ENCODE measurements at places on chromosomes 7 and 10. TPM values are rescaled to one million over a fixed set of nuclear protein-coding genes. Genes with fewer than 3 reads are reported as not detected.

DNA sequence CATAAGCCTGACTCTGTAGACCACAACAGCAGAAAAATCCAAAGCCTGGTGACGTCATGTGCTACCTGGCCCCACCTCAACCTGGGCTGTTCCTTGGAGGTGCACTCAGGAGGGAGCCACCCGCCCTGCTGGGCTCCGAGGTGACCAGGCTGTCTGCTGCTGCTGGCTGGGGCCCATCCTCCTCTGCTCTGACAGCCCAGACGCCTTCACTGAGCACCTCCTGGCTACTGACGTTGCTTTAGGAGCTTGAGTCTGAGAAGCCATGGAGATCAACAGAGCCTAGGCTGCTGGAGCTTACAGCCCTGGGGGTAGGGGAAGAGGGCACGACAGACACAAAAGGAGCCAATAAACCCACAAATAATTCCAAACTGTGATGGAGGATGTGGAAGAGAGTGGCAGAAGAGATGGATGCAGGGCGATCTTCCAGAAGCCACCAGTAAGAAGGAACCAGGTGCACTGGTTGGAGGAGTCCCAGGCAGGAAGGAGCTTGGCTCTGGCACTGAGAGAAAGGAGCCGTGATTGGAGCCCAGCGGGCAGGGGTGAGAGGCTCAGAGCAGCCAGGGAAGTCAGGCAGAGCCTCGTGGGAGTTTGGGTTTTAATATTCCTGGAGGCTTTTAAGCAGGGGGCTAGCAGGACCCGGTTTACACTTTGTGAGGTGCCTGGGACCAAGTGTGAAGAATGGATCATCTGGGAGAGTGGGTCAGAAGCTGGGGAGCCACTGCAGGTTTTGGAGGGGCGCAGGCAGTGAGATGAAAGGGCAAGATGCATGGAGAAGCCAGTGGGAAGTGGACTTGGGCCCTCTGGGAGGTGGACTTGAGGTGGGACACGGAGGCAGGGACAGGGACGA is 1.7 kb upstream of the PTPRE start:
- DNase-seq, result no peak

DNA sequence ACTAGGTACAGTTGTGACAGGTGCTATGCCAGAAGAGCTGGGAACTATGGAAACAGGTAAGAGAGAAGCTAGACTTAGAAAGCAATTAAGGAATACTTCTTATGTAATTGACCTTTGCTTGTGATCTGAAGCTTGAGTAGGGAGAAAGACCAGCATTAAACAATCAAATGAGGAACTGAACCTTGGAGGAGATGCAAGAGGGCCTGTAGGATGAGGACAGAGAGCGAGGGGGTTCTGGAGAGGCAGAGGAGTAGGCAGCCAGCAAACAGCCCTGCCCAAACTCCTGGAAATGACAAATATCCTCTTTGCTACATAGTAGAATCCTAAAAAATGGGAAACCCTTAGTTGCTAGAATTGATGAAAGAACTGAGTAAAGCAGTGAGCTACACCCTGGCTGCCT is 41.6 kb upstream of the FAM204A start:
- DNase-seq, result no peak

- no peak for DNase-seq
Measured at GRCh38 chr7:153509768-153510167, 542.4 kb upstream of the DPP6 start.

DNA sequence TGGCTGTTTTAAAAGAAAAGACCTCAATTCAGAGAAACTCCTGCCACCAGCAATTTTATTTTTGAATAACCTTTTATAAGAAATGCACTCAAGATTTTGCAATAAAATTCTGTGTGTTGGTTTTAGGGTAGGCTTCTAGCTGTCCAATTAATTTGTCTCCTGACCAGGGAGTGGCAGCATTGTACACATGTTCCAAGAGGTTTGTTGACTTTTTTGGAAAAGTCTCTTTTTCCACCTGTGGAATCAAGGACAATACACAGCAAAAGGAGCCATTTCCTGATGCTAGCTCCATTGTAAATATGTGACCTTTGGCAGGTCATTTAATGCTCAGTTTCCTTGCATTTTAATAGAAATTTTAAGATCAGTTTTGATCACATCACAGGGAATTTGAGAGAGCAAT is 1.8 kb downstream of the GIMAP5 start:
- no peak for DNase-seq

- peak; percentile 12 for DNase-seq
Measured at GRCh38 chr10:57925045-57925444, 342.6 kb downstream of the IPMK start.

GRCh38 chr10:89738551-89739209 is 37.3 kb downstream of the KIF20B start:
- no peak for DNase-seq

Gene BTBD16
- total RNA-seq, result 0.14 TPM

Gene PRPS1L1
- not detected for total RNA-seq
